ENCODE measurements at places on chromosomes 1 and 21.

- DNase-seq: no peak
Measured at GRCh38 chr1:223006917-223007648, 136.0 kb downstream of the TLR5 start.

GRCh38 chr1:240212556-240212955 lies 120.9 kb downstream of the FMN2 start:
- DNase-seq: no peak

GRCh38 chr1:3942416-3943122 lies 42.5 kb upstream of the C1orf174 start:
- DNase-seq: no peak

GRCh38 chr1:27505420-27505680 lies 15.4 kb upstream of the WASF2 start:
- DNase-seq: no peak

DNA sequence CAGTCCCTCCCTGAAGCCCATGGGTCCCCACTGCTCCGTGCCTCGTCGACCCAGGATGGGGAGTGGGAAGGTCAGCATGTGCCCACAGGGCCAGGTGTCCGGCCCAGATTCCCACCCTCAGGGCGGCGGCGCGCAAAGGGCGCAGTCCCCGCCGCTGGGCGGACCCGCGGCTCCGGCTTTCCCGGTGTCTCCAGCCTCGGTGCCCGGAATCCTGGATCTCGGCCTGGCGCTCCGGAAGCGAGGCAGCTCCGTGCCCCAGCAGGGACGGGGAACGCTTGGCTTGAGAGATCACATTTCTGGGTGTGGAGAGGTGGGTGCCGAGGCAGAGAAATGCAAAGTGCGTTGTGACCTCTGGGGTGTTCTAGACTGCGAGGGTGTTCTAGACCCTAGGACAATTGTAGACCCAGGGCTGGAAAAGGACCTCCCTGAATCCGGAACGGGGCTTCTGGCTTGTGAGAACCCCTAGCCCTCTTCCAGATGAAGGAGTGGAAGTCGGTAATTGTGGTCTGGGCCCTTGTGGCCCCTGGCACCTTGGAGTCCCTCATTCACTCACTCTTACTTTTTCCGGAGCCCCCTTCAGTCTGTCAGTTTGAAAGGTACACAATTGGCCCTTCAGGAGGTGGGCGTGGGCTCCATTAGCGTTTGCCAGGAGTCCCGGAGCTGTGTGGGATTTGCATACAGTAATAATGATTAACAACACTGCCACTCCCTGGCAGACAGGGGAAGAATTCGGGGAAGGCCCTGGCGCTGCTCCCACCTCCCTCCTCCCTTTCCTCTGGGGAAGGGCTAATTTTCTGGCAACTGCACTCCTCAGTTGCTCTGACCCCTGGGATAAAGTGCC lies 1.6 kb upstream of the KCND3 start:
- peak; percentile 45 for DNase-seq

DNA sequence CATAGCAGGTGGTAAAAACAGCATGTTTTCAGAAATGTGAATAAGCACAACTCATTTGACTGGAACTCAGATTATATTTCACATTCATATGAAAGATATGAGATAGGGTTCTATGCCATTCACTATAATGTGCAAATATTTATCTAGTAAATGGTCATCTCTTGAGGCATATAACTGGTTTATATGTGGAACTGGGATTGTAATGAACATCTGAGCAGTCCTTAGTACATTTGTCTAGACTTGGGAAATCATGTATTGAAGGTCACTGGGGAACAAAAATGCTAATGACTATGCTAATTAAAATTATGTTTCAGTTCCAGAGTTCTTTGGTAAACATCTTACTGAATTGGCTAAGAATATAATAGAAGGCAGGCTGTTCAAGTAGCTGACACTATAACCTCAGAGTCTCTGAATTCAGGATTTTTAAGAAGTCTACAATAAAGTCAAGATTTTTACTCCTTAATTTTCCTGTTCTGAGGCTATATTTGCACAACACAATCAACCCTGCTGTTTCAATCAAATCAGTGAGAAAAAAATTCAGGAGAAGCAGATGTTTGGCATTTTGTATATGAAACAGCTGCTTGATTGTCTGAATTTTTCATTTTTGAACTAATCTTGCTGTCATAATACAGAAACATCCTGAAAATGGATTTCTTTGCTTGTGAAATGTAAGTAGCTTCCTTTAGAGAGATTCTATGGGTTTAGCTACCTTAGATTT lies 244.8 kb upstream of the RGS18 start:
- no peak for DNase-seq

DNA sequence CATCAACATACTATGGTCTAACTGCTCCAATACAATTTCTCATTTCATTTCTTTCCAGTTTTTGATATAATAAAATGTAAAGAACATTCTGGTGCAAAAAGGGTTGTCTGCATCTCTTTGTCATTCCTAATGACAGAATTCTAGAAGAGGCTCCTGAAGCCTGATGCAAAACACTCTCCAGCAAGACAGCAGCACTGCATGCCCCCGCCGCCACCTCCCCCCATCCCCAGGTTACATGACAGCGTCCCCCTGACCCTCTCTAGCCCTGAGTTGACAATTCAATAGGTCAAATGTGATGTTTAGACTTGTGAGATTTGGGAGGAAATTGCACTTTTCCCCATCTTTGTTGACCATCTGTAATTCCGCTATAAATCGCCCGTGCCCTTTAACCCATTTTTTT lies 64.6 kb upstream of the C1orf21 start:
- no peak for DNase-seq

- DNase-seq: no peak
Measured at GRCh38 chr21:29172282-29172681, 41.8 kb downstream of the MAP3K7CL start.

DNA sequence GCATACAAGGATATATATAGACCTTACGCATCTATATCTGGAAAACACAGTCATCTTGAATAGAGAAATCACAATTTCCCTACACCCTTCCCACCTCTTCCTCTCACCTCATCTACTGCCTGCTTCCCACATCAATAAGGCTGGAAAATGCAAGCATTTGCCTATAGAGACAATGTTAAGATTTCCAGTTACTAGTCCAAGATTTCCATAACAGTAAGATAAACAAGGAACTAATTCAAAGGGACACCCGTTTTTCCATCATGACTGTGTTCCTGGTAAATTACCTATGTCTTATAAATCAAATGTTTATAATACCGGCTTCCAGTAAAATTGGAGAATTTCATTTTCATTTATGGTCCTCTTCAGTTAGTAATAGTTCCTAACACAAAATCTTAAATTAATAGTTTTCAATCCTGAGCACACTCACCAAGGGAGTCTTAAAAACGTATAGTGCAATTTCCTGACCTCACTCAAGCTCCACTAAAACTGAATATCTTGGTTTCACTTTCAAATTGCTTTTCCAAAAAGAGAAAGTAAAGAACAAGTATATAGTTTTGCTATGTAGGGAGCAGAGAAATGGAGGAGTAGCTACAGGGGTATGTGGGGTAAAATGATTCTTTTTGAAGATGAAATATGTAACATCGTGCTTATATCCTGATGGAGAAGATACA lies 398.7 kb downstream of the PLPP3 start:
- no peak for DNase-seq

- no peak for DNase-seq
Measured at GRCh38 chr1:12049616-12050015, 13.5 kb upstream of the TNFRSF8 start.

- DNase-seq: no peak
Measured at GRCh38 chr1:160781186-160781766, 14.7 kb upstream of the LY9 start.

GRCh38 chr1:24191860-24192259 lies 4.8 kb upstream of the IFNLR1 start:
- DNase-seq: no peak

DNA sequence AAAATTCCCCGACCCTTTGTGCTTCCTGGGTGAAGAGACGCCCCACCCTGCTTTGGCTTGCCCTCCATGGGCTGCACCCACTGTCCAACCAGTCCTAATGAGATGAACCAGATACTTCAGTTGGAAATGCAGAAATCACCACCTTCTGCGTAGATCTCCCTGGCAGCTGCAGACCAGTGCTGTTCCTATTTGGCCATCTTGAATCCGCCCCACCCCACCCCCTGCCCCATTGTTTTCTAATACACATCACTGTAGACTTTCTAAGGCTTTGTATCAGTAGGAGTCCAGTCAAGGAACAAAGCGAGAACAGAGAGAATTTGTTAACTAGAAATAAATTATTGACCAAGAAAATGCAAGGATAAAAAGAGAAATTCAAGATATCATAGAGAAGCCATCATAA lies 178.2 kb downstream of the KCNK2 start:
- DNase-seq: no peak

DNA sequence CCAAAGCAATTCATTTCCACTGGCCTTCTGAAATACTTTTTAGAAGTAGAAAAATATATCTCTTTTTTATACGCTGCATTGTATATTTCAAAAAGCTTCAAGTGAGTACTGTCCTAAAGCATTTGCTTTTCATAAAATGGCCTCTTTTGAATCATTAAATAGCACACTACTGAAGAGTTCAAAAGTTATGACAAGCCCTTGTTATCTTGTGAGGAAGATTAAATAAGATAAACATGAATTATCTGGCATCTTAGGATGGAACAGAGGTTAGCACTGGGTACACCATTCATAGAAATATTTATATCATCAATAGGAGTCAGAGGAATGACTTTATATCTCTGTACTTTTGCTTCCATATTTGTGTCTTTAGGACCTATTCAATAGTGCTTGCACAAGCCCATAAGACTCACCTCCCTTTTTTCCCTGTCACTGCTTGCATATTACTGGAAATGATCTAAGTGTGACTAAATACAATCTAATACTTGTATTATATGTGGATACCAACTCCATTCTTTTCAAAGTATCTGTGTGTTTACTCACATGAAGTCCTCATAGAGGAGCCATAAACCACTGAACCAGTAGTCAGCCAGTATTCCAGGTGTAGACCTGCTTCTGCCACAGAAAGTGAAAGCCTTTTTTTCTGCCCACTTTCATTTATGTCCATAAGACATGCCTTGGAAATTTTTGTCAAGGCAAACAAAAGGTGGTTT lies 274.2 kb upstream of the C1orf105 start:
- no peak for DNase-seq

DNA sequence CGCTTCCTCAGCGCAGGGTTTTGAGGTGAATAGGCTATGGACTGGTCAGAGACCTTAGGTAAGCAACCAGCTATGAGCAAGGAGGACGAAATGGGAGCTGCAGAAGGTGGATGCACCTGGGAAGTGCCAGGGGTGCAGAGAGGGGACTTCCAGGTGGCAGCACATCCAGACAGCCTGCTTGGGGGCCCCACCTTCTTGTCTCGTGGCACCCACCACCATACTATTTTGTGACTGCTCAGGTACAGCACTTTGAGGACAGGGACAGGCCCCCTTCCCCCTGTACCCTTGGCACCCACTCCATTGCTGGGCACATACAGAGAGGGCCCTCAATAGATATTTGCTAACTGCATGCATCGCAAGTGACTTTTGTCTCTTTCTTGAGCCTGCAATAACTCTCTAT lies 777 bp upstream of the KISS1 start:
- no peak for DNase-seq

GRCh38 chr1:233662575-233663304 lies 48.8 kb downstream of the KCNK1 start:
- no peak for DNase-seq

GRCh38 chr1:211334986-211335385 lies 8.4 kb downstream of the TRAF5 start:
- no peak for DNase-seq

DNA sequence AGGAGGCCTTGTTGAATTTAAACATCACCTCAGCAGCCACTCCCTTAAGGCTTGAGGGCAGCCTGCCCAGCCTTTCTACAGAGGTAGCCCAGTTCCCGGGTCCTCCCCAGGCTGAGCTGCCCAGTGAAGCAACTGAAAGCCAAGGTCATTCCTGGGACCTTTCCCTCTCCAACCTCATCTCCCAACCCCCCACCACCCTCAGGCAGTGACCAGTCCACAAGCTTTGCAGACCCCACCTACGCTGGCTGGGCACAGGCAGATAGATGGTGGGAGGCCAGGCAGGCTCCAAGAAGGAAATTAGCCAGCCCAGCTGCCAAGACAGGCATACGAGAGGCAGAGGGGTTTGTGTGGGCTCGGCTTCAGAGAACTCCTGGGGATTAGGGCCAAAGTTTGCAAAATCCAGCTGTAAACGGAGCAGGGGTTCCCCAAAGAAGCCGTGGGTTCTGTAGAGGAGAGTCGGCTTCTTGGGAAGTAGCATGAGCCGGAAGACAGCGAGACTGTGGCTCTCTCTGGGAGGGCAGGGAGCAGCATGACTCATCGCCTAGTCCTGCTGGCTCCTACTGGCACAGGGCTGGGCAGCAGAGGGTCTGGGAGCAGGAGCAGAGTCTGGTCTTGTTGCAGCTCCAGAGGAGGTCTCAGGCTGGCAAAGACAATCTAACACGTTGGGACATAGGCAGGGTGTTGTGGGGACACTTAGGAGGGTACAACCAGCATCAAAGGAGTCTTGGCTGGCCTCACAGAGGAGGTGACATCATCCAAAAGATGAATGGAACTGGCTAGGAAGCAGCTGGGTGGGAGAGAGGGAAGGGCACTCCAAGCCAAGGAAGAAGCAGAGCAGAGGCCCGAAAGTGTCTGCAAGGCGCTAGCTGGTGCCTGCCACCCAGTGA lies 2.8 kb upstream of the ZC3H12A start:
- no peak for DNase-seq

GRCh38 chr1:175222296-175222938 lies 29.8 kb upstream of the KIAA0040 start:
- no peak for DNase-seq

GRCh38 chr1:219317762-219318353 lies 144.2 kb downstream of the LYPLAL1 start:
- DNase-seq: peak; percentile 56

- no peak for DNase-seq
Measured at GRCh38 chr1:91527781-91528180, 27.1 kb downstream of the CDC7 start.

GRCh38 chr1:100924212-100924611 lies 28.3 kb downstream of the SLC30A7 start:
- DNase-seq: no peak

DNA sequence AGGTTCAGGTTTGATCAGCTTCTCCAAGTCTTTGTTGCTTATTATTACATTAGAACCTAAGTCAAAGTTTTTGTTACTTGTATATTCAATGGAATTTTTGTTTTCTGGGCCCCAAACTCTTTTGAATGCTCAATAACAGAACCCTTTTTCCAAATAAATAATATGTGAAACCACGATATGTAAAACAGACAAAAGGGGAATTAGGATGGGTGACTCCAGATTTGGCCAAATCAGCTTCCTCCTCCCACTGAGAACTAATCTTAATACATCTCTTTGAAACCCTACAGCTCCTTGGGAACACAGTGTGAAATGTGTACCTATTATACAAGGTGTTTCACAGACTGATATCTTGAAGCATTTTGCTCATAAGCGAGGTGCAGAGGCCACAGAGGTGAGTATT lies 67.0 kb upstream of the TNFSF18 start:
- DNase-seq: no peak

GRCh38 chr1:241589521-241589920 lies 50.6 kb downstream of the CHML start:
- no peak for DNase-seq

GRCh38 chr1:156104065-156104810 lies 10.3 kb upstream of the LMNA start:
- no peak for DNase-seq

GRCh38 chr1:5119366-5120234 lies 465.2 kb downstream of the AJAP1 start:
- DNase-seq: no peak

All from iPS DF 19.7 (cell line).